Stimulated activated CD4-positive, alpha-beta T cell treated with anti-CD3 and anti-CD28 coated beads, Interleukin-1b, Interleukin-23, amount 100 ng/mL, for 1 hour (primary cell): ENCODE measurements at places on chromosomes 7 and 10.

GRCh38 chr10:28975891-28976531 is 298.7 kb downstream of the BAMBI start:
- DNase-seq, result no peak

DNA sequence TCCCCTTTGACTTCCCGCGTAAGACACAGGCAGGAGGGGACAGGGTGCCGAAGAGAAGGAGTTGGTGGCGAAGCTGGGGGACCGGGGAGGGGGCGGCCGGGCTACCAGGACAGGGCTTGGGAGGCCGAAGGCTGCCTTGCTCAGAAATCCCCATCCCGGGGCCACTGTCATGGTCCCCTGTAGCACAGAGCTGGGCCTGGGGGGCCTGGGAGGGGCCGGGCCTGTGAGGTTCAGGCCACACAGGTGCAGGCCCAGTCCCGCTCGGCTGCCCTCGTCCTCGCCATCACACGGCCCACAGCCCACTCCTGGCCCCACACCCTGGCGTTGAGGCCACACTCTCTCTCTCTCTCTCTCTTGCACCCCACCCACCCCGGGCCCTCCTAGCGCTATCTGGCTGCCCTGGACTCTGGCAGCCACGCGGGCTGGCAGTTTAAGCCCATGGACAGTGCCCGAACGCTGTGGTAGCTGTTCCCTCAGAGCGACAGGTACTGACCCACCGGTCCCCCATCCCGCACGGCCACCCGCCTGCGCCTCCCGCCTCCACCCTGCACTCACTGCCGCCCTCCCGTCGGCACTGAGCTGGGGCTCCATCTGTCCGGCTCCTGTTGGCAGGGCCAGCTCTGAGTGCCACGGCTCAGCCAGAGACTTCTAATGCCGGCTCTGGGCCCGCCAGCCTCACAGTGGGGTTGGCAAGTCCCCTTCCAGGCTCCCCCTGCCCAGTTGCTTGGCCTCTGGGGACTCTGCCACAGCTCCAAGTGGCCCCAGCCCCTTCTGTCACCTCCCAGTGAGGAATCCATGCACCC is 28.0 kb downstream of the TTYH3 start:
- no peak for DNase-seq

GRCh38 chr7:42237811-42238541 is 967 bp upstream of the GLI3 start:
- DNase-seq, result no peak

DNA sequence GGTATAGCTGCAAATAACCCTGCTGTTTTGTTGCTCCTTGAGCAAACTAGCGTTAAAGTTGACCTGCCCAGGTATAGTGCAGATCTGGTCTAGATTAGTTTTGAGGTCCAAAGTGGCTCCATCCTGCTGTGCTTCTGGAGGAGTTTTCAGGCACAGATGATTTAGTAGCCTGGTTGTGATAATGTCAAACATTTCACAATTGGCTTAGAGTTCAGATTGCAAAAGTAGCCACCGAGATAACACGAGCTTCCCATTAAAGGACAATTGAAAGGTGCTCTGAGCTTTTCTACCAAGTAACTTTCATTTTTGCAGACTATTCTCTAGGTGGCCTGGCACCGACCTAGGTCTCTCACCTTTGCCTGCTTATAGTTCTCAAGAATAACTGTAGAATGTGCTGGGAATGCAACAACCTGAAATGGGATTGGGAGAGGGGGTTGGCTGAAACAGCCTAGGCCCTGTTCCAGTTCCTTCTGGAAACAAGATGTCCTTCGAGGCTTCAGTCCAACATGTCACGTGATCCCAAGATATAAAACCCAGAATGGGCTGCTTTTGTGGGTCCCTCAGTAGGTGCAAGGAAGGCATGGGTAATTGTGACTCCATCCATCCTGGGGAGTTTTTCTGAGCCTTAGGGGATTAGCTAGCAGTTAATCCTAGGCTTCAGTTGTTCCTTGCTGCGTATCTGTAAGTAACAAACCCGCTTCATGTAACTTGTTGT is 201.0 kb downstream of the CHRM2 start:
- DNase-seq, result no peak
